HEK293T (cell line): ENCODE measurements at places on chromosomes 13 and 19.

DNA sequence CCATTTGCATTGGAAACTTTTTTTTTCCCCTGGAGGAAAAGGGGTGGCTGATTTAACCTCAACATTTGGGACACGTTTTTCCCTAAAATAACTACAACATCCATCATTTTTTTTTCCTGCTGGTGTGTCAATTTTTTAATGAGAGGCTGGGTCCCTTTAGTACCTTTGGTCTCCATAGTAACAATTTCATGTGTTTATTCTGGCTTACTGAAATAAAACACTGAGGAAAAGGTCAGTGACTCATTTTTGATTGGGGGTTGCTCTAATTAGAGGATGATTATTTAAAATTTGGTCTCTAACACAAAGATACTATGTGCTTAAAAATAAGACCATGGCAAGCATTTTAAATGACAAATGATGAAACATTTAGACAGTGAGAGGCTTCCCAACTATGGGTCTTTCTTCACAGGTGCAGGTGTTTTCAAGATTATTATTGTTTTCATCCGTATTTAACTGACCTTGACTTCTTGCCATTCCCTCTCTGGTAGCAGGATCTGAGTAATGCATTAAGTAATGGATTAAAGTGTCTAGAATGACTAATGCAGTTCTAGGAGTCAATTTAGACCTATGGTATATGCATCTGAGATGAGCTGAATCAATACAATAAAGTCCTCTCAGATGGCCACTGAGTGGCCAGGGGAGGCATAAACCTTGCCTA is 406.4 kb downstream of the KCNRG start:
- DNase-seq = no peak

DNA sequence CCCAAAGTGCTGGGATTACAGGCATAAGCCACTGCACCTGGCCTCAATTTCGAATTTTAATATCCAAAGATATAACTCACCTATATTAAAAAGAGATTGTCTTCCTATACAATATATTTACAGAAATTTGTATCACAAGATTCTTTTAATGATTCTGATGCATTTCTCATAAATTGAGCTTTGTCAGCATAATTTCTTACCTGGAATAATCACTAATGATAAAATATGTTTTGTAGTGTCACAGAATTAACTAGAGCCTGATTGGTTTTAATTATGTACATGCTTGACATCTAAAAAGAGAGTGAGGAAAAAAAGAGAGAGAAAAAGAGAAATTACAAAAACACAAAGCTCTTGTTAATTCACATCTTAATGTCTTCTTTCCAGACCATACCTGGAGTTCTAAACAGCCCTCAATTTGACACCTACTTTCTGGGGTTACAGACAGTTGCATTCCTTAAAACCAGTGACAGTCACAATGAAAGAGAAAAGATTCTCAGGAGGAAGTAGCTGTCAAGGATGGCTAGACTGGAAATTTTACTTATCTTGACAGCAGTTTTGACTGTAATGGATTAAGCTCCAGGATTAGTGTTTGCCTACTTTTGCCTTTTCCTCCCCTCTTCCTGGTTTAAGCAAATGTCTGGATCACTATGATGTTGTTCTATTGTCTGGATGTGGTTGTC is 214.4 kb downstream of the SPRY2 start:
- DNase-seq = no peak

- no peak for DNase-seq
Measured at GRCh38 chr19:49809160-49809940, 3.7 kb downstream of the FUZ start.

DNA sequence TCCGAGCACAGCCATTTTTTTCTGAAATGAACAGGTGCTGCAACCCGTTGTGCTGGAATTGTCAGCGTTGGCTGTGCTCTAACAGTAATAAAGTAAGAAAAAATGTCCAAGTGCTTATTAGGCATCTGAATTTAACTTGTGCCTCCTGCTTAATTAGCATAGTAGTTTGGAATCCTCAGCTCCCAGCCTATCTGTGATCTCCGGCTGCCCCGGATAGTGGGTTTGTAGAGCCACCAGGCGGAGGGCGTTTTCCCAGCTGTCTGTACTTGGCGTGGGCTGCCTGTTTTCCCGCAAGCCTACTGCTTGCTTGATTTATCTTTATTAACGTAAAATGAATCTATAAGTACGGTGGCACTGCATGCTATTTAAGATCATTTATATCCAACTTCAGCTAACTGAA is 137.9 kb downstream of the MTUS2 start:
- no peak for DNase-seq

GRCh38 chr13:80558074-80558473 is 217.1 kb upstream of the SPRY2 start:
- no peak for DNase-seq

- no peak for DNase-seq
Measured at GRCh38 chr19:50427997-50428425, 4.7 kb upstream of the MYBPC2 start.
